CD4-positive, alpha-beta T cell treated with Interleukin-4 for 1 hour (primary cell): ENCODE measurements at places on chromosomes 3 and 15.

GRCh38 chr3:124783696-124784095 lies 53.4 kb downstream of the UMPS start:
- DNase-seq: no peak

GRCh38 chr3:30628205-30628900 lies 22.0 kb downstream of the TGFBR2 start:
- DNase-seq: no peak

- DNase-seq: no peak
Observed at GRCh38 chr15:69480932-69481331, 28.3 kb downstream of the RPLP1 start.

GRCh38 chr15:58108117-58108516 lies 30.1 kb upstream of the AQP9 start:
- DNase-seq: no peak

DNA sequence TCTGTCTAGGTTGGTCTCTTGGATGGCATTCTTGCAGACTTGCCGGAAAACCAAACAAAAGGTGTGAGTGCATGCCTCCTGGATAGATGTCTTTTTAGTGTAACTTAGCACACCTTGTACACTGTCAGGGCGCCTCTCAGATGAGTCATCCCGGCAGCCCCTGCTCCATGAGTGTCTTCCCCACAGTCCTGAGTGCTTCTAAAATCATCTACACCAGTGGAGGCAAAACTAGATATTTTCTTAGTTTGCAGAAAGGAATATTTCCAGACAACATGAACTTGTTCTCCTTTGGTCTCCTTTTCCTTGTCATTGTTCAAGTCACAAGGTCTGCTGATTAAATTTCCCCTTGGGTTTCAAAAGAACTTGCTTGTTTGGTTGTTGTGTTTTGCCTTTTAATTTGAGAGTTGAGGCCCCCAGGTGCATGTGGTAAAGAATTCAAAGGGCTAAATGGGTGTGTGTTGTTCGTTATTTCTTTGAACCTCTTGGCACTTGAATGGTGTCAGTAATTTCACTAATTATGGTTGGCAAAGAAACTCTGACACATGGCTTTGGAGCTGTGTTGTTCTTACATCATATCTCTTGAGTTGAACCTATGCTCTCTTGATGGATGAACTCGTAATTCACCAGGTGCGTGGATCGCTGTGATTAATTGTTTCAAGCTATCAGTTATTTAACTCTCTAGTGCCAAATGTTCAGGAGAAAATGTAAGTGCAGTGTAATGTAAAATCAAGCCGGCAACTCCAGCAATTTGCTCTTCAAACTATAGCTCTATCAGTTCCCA lies 98.2 kb downstream of the IGF1R start:
- no peak for DNase-seq

DNA sequence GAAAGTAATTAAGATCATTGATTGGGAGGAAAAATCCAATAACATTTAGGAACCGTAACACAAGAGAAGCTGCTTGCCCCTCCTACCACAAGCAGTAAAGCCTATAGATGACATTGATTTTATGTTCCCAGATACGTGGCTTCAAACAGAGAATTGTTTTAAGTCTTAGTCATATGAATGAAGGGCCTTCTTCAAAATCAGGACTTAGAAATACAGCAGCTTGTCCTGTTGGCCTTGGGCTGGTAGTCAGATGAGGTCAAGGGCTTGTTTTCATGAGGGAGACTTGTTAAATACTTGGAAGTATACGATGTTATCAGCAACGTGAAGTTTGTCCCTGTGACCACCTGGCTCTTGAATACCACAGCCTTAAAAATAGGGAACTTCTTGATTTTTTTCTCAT lies 114.4 kb downstream of the VGLL4 start:
- no peak for DNase-seq

GRCh38 chr3:157257101-157257500 lies 97.2 kb upstream of the CCNL1 start:
- DNase-seq: no peak

DNA sequence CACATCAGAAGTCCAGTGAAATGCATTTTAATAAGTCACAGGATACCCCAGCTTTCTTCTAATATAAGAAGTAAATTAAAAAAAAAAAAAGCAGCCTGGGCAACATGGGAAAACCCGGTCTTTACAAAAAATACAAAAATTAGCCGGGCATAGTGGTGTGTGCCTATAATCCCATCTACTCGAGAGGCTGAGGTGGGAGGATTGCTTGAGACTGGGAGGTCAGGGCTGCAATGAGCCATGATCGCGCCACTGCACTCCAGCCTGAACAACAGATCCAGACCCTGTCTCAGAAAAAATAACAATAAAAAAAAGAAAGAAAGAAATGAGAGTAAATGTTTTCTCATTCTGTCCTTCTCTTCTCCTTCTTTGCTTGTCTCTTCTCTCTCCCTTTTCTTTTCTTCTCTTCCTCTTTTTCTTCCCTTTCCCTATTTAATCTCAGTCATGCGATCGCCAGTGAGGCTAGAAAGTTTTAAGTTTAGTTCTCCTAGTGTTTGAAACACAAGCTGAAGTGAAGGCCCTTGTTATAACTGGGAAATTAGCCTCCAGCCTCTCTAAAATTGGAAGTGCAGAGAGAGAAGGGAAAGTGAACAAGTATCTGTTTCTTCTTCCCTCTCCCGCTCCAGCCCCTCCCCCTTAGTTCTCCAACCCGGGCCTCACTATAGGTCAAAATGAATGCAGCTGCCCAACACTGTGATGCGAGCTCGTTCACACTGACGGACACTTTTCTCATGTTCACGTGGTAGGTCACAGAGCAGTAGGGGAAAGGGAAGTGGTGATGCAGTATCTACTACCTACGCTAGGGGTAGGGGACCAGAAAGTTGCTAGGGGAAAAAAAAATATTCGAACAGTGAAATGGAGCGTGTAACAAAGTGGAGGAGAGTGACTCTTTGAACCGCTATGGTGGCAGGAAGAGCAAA lies 23.5 kb upstream of the TSC22D2 start:
- peak; percentile 81 for DNase-seq

DNA sequence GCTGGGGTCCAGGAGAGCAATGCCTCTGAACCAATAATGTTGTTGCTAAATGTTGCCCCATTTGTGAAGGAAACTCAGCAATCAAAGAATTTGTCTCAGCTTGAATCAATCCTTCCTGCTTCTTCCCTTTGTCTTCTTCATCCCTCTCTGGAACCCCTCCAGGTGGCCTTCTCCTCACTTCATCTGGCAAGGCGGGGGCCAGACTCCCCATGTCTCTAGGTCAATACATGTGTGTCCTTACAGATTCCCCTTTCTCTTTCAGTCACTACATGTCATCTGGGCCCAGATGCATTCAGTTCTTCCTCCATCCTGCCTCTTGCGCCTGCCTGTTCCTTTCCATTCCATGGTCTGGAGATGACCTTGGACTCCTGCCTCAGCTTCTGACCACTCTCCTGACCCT lies 8.0 kb upstream of the LTF start:
- DNase-seq: no peak

DNA sequence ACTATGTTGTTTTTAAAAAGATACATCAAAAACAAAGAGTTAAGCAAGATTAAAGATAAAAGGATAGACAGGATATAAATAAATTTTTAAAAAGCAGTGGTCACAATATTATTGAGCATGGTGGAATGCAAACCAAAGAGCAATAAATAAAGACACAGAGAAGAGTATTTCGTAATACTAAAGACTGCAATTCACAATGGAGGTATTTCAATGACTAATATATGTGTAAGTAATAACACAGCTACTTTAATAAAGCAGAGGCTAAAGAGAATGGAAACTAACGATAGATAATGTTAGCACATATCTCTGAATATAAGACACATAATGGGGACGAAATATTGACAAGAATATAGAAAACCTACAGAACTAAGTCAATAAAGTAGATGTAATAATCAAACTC lies 219.6 kb downstream of the WDR72 start:
- no peak for DNase-seq

GRCh38 chr15:42107473-42107872 lies 13.1 kb upstream of the PLA2G4D start:
- DNase-seq: no peak

DNA sequence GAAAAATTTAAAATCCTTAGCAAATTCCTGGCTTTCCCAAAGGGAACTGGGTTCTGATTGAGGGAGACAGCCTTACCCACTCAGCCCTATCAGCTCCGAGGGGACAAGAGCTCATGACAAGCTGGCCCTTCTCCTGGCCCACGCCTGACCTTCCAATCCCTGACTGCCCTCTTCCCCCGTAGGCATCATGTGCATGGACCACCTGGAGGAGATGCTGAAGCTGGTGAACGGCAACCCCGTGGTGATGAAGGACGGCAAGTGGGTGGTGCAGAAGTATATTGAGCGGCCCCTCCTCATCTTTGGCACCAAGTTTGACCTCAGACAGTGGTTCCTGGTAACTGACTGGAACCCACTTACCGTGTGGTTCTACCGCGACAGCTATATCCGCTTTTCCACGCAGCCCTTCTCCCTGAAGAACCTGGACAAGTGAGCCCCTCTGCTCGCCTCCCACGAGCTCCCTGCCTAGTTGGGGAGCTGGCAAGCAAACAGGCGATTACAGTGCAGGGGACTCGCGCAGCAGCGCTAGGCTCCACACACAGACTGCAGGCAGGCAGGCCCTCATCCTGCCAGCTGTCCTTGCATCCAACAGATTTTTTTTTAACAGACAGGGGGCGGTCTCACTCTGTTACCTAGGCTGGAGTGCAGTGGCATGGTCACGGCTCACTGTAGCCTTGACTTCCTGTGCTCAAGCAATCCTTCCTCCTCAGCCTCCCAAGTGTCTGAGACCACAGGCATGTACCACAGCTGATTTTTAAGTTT lies 16.8 kb downstream of the RPUSD3 start:
- peak; percentile 30 for DNase-seq

DNA sequence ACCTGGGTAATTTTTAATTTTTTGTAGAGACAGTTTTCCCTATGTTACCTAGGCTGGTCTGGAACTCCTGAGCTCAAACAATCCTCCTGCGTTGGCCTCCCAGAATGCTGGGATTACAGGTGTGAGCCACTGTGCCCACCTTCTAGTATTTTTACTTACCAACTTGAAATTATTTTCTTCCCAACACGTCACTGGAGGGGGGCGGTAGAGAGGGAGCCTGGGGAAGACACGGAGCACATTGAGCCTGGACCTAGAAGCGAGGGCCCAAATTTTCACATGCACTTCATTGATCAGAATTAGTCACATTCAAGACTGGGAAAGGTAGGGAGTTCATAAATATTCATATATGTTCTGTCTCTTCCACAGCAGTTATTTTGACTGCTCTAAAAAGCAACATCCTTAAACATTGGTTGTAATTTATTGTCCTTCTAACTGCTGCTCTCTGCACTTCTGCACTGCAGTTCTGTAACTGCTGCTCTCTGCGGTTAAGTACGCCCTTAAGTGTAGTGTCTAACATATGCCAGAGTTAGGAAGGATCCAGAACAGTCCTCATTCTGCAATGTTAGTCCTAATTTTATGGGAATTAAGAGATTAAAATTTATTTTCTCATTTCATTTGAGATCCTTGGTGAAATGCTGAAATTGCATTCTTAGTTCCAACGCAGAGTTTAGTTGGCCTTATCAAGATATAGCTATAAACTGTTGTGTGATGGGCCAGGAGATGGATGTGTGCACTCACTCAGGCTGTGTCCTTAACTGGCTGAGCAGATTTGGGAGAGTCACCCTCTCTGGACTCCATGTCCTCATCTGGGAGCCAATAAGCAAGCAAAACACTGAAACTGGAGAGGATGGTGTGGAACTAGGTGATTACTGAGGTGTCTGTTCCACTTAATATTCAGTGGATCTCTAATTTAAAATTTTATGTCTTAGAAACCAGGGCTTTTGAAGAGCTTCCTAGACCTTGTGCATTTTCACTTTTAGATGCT lies 98.2 kb downstream of the STRIT1 start:
- DNase-seq: no peak

- peak; percentile 29 for DNase-seq
Observed at GRCh38 chr15:71291723-71292122, 176.5 kb downstream of the THSD4 start.

GRCh38 chr15:76033438-76033837 lies 21.2 kb upstream of the NRG4 start:
- DNase-seq: no peak

DNA sequence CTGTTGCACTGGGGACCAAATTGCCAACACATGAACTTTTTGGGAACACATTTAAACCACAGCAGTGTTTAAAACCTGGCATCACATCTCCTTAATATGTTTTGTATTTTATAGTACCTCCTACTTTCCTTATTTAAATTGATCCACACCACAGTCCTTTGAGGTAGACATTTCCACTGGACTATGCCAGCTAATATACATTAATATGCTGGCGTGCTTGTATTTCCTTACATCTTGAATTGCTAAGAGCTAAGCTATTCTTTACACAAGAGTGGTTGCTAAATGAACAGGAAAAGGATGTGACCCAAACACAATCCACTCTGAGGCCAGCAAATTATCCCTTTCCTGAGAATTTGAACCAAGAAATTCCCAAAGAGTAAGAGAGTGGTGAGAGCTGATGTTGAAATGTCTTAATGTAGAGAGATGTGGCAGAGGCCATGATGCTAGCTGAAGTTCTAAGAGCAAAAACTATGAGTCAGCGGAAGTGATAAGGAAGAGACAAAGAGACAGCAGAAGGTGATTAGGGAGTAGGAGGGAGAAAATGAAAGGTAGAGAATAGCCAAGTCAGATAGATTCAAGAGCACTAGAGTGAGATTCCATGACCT lies 131.2 kb downstream of the CD47 start:
- DNase-seq: no peak

- no peak for DNase-seq
Observed at GRCh38 chr3:162134571-162134970, 638.0 kb downstream of the OTOL1 start.

DNA sequence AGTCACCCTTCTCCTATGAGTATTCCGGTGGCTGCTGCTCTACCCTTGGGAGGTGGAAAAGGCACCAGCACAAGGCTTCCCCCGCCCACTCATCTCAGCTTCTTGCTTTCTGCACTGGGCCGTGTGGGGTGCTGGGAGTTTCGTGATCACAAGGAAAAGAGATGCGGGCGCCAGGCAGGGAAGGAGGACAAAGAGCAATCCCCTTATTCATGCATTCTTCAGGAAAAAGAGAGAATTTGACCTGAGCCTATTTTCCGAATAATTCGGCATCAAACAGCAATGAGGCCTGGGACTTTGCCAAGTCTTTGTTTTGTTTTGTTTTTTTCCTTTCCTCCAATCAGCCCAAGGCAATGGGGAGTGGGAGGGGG lies 102.2 kb upstream of the LPP start:
- no peak for DNase-seq

DNA sequence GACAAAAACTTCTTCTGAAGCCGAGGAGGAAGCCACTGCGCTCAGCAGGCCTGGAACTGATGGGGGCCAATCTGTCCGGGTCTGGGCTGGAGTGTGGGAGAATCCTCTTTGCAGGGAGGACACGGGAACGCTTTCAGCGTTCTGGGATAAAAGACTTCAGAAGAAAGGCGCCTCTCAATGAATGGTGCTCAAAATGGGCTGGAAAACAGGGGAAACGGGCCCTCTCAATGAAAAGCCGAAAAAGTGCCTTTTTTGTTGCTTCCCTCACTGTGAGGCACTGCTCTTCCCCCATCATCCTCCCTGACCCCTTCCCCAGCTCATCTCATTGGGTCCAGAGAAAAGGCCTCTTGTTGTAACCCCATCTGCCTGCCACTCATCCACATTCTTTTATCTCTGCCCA lies 119.5 kb upstream of the LRIG1 start:
- no peak for DNase-seq
